Regular cardiac myocyte (primary cell): ENCODE measurements at places on chromosomes 12 and 14. TPM values are rescaled to one million over a fixed set of nuclear protein-coding genes. Genes with fewer than 3 reads are reported as not detected.

KLRC3 gene
- total RNA-seq = not detected in 2 replicates

MANSC1 gene
- total RNA-seq = 1.3 and 1.7 TPM in 2 replicates

RNASE4 gene
- 9.4 and 38.9 TPM in 2 replicates for total RNA-seq

MYF6 gene
- not detected in 2 replicates for total RNA-seq

BCL11B gene
- under 0.01 TPM in 1 of 2 replicates, not detected in the other for total RNA-seq

SLC7A8 gene
- under 0.01 and 1.4 TPM in 2 replicates for total RNA-seq

GOLGA3 gene
- total RNA-seq = 165 and 236 TPM in 2 replicates

TAS2R14 gene
- 1.5 and 3.7 TPM in 2 replicates for total RNA-seq

MDGA2 gene
- under 0.01 TPM in 1 of 2 replicates, not detected in the other for total RNA-seq

OASL gene
- under 0.01 and 0.56 TPM in 2 replicates for total RNA-seq

CABP1 gene
- total RNA-seq = 10.7 and 16.1 TPM in 2 replicates

FLRT2 gene
- total RNA-seq = 1.7 and 11.3 TPM in 2 replicates

LRRIQ1 gene
- under 0.01 and 0.38 TPM in 2 replicates for total RNA-seq

MAP1LC3B2 gene
- total RNA-seq = 0.28 and 0.58 TPM in 2 replicates

TNFAIP2 gene
- total RNA-seq = 43.5 and 72.4 TPM in 2 replicates

ELK3 gene
- total RNA-seq = 11.0 and 11.9 TPM in 2 replicates
